ENCODE measurements at places on chromosomes 12 and 14. TPM values are rescaled to one million over a fixed set of nuclear protein-coding genes. Genes with fewer than 3 reads are reported as not detected.
A peak's percentile ranks its signal among the peaks of the same experiment; 100 is the strongest.

NINJ2 gene
- 0.42 TPM for total RNA-seq

KRT78 gene
- not detected for total RNA-seq

GRCh38 chr12:29552324-29552927, 54.9 kb upstream of the OVCH1 start:
- DNase-seq = peak; percentile 76
- no peaks in the 10 kb centered on the region for H3K27me3 ChIP-seq
- H3K4me3 ChIP-seq = no peak overlapping the region
- H3K36me3 ChIP-seq = peaks cover 15% of the 10 kb centered on the region

- no peak for DNase-seq
- H3K4me3 ChIP-seq = no peak overlapping the region
- no peaks in the 10 kb centered on the region for H3K36me3 ChIP-seq
These were observed 70.0 kb downstream of the TMTC1 start for GRCh38 chr12:29713729-29714128.

DNA sequence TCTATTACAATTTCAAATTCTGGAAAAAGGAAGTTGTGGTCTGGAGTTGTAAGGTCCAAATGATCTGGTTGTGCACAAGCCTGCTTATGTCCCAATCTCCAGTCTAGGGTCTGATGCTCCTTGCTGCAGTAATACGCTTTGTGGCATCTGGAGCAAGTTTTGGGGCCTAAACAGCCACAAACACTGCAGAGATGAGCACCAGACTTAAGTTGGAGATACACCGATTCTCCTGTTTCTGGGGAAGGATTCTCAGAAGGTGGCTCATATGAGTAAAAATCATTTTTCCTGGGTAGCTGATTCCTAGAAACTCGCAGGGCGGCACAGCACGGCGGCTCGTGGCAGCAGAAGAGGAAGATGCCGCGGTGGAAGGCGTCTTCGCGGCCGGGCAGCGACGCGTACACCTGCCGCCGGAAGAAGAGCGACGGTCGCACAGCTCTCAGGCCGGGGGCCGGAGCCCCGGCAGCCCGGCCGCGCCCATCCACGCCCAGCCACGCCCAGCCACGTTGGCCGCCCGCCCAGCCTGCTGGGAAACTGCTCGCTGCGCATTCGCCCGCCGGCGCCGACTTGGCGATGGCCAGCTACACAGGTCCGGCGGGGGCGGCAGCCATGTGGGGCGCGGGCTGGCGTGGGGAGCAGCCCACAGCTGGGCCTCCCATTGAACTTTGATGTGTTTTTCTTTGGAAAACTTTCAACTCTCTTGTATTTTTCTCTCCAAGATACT, 129.0 kb downstream of the ASCL4 start:
- H3K27ac ChIP-seq = no peak overlapping the region
- peak overlapping the region; percentile 73 for H3K4me3 ChIP-seq
- H3K36me3 ChIP-seq = no peaks in the 10 kb centered on the region
- DNase-seq = peak; percentile 36
- H3K27me3 ChIP-seq = peaks cover 98% of the 10 kb centered on the region

GRCh38 chr14:87139299-87139698, 853.7 kb downstream of the GALC start:
- H3K27ac ChIP-seq = no peak overlapping the region
- DNase-seq = no peak
- H3K27me3 ChIP-seq = no peaks in the 10 kb centered on the region
- H3K4me3 ChIP-seq = no peak overlapping the region

DNA sequence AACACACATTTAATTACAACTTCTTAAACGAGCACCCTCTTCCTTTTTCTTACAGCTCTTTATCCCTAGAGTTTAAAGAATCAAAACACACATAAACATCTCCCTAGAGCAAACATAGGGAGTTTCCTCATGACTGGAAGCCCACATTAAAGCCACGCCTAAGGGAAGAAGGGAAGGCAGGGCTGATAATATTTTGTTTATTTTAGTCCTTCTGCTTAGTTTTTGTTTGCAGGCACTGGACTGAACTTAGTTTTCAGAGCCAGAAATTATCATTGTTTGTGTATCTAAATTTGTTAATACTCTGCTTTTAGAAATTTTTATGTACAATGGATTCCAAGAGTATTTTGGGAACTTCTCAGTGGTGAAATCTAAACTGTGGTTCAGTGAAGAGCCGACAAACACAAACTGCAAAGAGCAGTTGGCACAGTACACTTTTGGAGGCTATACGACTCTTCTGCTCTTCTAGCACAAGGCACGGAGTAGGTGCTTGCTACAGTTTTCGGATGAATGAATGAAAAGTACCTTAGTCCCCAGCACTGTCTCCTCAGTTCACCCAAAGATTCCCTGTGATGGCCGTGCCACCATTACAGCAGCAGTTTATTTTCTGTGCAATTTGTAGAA, 17.6 kb upstream of the AMIGO2 start:
- no peak overlapping the region for H3K27ac ChIP-seq
- no peak for DNase-seq
- H3K27me3 ChIP-seq = no peaks in the 10 kb centered on the region
- H3K4me3 ChIP-seq = no peak overlapping the region
- peaks cover 9% of the 10 kb centered on the region for H3K4me1 ChIP-seq
- no peaks in the 10 kb centered on the region for H3K36me3 ChIP-seq

DNA sequence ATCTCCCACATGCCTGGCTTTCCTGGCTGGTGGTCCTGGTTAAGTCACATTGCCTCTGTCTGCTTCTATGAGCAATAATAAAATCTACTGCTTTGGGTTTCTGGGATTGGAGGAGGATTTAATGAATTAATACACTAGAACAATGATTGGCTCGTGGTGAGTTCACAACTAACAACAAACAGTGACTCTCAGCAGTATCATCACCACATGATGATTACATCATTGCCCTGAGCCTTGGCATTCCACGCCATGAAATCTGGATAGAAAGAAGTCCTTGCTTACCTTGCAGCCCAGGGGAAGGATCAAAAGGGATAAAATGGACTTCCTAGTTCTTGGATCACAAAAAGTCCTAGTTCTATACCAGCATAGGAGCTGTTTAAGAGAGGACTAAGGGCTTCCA, 1069.0 kb downstream of the VRK1 start:
- no peak for DNase-seq
- no peak overlapping the region for H3K27ac ChIP-seq
- H3K36me3 ChIP-seq = no peaks in the 10 kb centered on the region
- H3K4me1 ChIP-seq = peaks cover 4% of the 10 kb centered on the region
- H3K27me3 ChIP-seq = peaks cover 71% of the 10 kb centered on the region
- no peak overlapping the region for H3K4me3 ChIP-seq

DNA sequence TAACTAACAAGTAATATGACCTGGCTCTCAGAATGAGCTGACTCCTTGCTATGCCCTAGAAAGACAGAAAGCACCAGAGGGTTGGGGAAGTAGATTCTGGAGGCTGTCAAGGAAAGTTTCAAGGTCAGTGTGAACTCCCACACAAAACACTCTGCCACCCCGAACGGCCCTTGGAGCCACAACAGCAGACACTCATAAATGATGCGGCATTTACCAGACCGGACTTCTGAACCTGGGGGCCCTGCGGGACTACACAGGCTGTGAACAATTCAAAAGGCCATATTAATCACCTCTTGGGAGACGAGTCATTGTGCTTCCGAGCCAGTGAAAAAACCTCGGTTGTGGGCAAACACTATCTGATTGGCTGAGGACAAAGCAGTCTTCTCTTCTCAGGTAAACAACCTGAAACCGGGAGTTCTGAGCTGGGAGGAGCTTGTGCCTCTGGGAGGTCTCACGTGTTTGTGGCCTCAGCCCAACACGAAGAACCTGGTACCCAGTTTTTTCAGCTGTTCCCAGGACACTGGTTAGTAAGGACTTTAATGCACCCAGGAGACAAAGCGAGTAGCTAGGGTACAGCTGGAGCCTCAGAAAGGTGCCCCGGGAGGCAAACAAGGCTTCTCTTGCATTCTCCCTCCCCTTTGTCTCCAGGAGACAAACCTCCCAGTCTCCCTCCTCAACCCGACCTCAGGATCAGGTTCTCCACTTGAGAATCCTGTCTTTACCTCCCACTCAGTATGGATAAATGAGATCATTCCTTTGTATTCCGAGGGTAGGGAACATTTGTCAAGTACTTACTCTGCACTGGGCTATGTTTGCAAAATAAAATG, 35.3 kb downstream of the VWF start:
- H3K36me3 ChIP-seq = no peaks in the 10 kb centered on the region
- DNase-seq = no peak
- no peak overlapping the region for H3K27ac ChIP-seq
- H3K27me3 ChIP-seq = peaks cover 10% of the 10 kb centered on the region
- H3K4me1 ChIP-seq = peaks cover 28% of the 10 kb centered on the region
- H3K4me3 ChIP-seq = no peak overlapping the region

DNA sequence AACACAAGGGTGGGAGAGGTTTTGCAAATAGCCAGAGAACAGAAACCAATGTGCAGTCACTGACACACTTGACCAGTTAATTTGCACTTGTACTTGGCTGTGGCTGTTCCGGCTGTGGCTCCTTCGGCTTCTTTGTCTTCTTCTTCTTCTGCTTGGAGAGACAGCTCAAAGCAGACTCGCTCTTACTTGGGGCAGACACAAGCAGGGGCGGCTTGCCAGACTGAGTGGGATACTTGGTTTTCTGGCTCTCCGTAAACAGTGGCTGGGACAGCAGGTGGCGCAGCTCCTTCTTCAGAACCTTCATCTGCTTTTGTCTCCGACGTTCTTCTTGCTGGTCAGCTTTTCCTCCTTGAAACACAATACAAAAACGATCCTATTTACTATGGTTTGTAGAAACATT, 25.0 kb downstream of the OTUB2 start:
- no peaks in the 10 kb centered on the region for H3K4me1 ChIP-seq
- peak overlapping the region; percentile 0 for H3K27ac ChIP-seq
- H3K36me3 ChIP-seq = peaks cover 31% of the 10 kb centered on the region
- DNase-seq = no peak

DNA sequence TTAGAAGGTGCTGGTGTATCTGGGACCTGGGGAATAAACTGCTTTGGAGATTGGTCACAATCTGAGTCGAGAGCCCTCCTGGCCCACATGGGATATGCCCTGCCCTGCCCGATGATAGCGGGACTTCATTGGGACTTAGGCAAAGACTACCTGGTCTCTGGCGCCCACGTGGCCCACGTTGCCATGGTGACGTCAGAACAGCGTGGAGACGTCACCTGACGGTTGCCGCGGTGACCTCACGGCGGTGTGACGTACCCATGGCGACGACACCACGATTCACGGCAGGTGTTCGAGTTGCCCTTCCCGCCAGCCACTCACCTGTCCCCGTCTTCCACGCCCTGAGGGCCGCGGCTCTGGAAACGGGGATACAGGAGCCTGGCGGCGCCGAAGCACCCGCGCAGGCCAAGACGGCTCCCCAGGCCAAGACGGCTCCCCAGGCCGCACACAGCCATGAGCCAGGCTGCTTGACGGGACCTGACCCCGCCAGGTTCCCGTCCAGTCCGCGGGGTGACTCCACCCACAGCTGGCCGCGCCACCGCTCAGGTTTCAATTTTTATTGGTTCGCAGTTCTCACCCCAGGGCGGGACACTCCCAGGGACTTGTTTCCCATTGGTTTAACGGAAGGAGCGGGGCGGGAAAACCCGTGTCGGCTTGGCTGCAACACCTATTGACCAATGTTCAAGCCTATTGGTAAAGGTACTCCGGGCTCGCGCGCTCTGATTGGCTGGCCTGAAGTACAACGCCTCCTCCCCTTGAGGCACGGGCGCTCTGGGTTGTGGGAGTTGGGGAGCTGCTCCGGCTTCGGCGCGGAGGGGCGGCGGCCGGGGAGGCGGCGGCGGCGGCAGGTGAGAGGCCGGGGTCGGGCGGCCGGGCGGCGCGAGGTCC, at the start of the genes MMAB and MVK:
Gene MMAB (minus strand): TSS at position 476 of the 885 bp plus-strand sequence. CDS start 24 bp downstream, at position 452.
Gene MVK (plus strand): TSS at position 766 of the 885 bp plus-strand sequence. CDS start 1,029 bp downstream, outside the sequence.
- H3K4me3 ChIP-seq = peak within 1 kb of the TSS; percentile 98
- H3K4me1 ChIP-seq = peaks cover 59% of the 10 kb centered on the region
- no peaks in the 10 kb centered on the region for H3K27me3 ChIP-seq
- H3K27ac ChIP-seq = peak within 1 kb of the TSS; percentile 99
- peaks cover 6% of the 10 kb centered on the region for H3K36me3 ChIP-seq
- peak; percentile 96 for DNase-seq

DNA sequence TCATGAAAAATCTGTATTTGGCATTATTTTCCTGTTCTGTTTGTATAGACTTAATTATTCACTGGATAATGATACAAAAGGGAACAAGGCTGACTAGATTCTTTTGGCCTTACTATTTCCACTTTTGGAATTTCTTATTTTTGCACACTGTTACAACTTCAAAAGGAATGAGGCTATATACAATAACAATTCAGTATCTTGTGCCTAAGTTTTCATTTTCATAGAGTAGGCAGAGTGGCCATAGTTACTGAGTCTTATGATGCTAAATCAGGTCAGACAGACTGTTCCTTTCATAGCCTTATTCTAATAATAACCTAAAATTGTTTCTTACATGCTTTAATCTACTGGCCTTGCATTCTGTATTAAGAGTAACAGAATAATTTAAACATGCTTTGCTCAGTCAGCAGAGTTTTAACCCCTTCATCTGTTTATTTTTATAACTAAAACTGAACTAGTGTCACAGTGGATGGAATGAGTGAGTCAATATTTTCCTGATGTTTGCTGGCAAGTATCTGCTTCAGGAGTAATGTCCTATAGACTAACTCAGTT, 10.5 kb downstream of the TTC8 start:
- peaks cover 16% of the 10 kb centered on the region for H3K4me1 ChIP-seq
- H3K27ac ChIP-seq = no peak overlapping the region
- no peak overlapping the region for H3K4me3 ChIP-seq
- H3K27me3 ChIP-seq = no peaks in the 10 kb centered on the region
- peaks cover 19% of the 10 kb centered on the region for H3K36me3 ChIP-seq

DNA sequence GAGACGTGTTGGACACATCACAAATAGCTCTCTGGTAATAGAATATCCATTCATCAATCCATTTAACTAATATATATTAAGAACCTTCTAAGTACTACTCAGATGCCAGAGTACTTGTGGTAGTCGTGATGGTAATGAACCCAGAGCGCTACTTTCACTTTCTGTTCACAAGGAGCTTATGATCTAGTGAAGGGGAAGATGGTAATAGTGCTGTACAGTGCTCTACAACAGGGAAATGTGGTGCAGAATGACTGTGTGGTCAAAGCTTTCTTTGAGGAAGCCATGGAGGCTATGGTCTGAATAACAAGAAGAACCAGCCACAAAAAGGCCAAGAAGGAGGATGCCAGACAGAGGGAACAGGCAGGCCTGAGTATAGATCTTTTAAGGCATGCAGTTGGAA, 212.0 kb downstream of the PTPRO start:
- DNase-seq = no peak
- H3K4me1 ChIP-seq = no peaks in the 10 kb centered on the region
- H3K36me3 ChIP-seq = no peaks in the 10 kb centered on the region
- no peak overlapping the region for H3K27ac ChIP-seq
- H3K4me3 ChIP-seq = no peak overlapping the region

- H3K27me3 ChIP-seq = no peaks in the 10 kb centered on the region
- H3K4me1 ChIP-seq = peaks cover 6% of the 10 kb centered on the region
- no peak for DNase-seq
- peak overlapping the region; percentile 44 for H3K27ac ChIP-seq
These were observed 65.9 kb downstream of the DAAM1 start for GRCh38 chr14:59254146-59254910.

- no peak for DNase-seq
- H3K4me3 ChIP-seq = no peak overlapping the region
- H3K4me1 ChIP-seq = no peaks in the 10 kb centered on the region
- no peak overlapping the region for H3K27ac ChIP-seq
- no peaks in the 10 kb centered on the region for H3K36me3 ChIP-seq
- H3K27me3 ChIP-seq = no peaks in the 10 kb centered on the region
These were observed 155.9 kb downstream of the RAD51B start for GRCh38 chr14:67975470-67975869.

- peaks cover 8% of the 10 kb centered on the region for H3K4me1 ChIP-seq
- no peaks in the 10 kb centered on the region for H3K27me3 ChIP-seq
- H3K36me3 ChIP-seq = no peaks in the 10 kb centered on the region
These were observed 582.0 kb downstream of the BCL11B start for GRCh38 chr14:98689951-98690350.
